ENCODE measurements at places on chromosomes 4 and X.

GRCh38 chr4:158722291-158722916 lies 792 bp downstream of the PPID start:
- DNase-seq, result peak; percentile 75

DNA sequence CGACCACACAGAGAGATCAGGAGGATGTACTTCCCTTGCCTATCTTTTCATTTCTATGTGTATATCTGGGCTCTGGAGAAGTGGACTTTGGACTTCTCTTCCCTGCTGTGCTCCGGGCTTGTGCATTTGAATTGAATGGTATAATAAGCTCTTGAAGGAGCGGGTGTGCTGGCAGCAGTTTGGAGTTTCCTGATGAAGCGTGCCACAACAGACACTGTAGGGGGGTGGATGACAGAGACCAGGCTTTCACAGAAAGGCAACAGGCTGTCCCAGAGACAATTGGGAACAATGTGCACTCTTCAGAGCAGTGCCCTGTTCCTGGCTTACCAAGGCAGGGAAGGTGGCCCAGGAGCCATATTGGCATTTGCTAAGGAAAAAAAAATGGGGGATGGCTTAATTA lies 170.1 kb downstream of the FRMPD4 start:
- DNase-seq, result no peak

DNA sequence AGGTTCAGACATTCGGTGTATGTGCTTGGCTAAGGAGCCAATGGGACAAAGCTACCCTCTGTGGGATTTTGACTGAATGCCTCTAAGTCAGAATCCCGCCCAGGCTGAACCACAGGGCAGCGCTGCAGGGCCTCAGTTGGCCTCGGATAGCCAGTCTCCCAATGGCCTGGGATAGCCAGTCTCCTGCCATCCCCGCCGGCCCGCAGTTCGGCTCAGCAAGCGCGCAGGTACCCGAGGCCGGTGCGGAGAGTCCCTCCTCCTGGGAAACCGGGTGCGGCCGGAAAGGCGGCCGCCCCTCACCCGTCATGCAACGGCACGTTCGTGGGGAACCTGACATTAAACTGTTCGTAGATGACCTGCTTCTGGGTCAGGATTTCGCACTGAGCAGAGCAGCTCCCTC lies 16.1 kb downstream of the PPEF2 start:
- no peak for DNase-seq

- DNase-seq, result no peak
Observed at GRCh38 chrX:139875841-139876240, 57.0 kb downstream of the ATP11C start.

GRCh38 chr4:93776386-93777080 lies 52.0 kb upstream of the ATOH1 start:
- DNase-seq, result peak; percentile 30

DNA sequence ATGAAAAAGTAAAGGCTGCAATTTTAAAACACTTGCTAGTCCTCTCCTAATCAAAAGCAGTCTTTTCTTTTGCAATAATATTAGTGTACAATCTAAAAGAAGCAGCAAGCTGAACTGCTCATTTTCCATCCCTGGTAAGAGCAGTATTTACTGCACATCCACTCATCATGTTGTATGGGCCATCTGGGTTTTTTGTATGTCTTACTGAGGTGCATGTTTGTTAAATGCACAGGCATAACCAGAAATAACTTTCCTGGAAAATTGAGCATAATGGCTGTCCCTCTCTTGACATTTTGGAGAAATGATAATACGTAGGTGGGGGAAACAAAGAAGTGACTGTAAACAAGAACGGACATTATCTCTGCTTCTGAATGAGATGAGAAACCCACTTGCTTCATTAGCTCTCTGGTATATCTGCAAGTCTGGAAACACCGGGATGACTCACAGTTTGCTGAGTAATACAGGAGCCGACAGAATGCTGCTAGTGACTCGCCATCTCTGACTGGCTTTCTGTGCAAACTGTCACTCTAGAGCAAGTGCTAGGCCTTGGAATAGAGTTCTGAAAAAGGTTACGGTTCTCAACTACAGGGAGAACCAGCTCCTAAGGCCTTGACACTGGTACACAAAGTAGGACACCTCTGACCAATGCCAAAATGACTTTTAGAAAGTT lies 85.7 kb upstream of the MTM1 start:
- DNase-seq, result peak; percentile 73

- no peak for DNase-seq
Observed at GRCh38 chrX:16957751-16958150, 11.3 kb downstream of the REPS2 start.

- peak; percentile 33 for DNase-seq
Observed at GRCh38 chr4:120869613-120870278, 52.8 kb downstream of the PRDM5 start.

DNA sequence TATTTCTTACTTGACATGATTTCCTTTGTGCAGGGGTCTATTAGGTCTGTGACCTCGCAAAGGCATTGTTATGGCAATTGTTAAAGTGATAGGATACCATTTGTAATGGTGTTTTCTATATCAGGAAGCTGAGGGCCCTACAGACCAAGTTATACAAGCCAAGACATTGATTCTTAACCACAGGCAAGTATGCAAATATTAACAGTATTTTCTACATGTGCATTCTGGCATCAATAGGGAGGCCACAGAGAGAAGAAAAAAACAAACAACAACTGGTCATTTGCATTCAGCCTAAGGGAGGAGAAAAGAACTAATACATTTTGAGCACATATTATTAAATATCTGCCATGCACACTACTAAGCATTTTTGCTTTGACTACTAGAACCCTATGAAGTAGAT lies 28.5 kb downstream of the GBA3 start:
- no peak for DNase-seq

- DNase-seq, result peak; percentile 61
Observed at GRCh38 chrX:10156199-10157031, at the start of gene CLCN4. CLCN4 (plus strand) TSS chrX:10156975; CDS start chrX:10185033, 28,058 bp downstream.

DNA sequence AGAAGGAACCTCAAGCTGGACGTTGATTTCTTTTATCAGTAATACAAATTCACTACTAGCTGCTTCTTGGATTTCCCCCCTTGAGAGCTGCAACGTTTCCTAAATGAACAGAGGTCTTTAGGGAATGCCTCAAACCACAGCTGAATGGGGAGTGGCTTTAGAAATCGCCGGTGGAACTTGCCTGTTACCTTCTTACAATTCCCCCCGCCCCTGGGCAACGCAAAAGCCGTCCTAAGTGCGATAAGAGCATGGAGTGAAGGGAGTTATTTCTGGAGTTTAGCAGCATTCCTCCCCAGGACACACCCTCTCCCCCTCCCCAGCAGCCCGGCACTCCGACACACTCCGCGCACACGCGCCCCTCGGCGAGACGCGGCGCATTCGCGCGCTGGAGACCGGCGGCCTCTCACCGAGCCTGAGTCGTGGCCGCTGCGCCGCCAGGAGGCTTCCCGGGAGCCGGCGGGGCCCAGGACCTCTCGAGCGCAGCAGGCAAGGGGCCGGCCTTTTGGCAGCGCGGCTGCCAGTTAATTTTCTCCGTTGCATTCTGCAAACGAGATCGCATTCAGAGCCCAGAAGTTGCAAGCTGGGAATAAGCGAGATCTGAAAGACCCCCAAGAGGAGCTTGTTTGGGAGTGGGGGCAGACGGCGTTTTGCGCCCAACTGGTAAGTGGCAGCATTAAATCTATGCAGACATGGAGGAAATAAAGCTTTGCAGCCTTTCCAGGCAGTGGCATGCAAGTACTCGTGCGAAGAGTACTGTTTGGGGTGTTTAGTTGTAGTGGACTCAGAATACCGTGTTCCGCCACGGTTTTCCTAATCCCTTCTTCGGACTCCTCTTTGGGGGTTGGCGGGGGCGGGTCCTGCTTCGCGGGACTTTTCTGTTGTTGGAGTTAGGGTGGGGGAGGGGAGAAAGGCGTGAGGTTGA lies 134.7 kb downstream of the PALLD start:
- DNase-seq, result peak; percentile 79

- no peak for DNase-seq
Observed at GRCh38 chr4:7622371-7622770, 187.6 kb upstream of the PSAPL1 start.

GRCh38 chr4:27078934-27079455 lies 218.4 kb downstream of the STIM2 start:
- no peak for DNase-seq

- no peak for DNase-seq
Observed at GRCh38 chrX:86237482-86237881, 89.2 kb downstream of the DACH2 start.

GRCh38 chr4:87716371-87717265 lies 66.5 kb downstream of the DMP1 start:
- DNase-seq, result no peak

- no peak for DNase-seq
Observed at GRCh38 chr4:82473621-82474164, 43.3 kb downstream of the ENOPH1 start.

DNA sequence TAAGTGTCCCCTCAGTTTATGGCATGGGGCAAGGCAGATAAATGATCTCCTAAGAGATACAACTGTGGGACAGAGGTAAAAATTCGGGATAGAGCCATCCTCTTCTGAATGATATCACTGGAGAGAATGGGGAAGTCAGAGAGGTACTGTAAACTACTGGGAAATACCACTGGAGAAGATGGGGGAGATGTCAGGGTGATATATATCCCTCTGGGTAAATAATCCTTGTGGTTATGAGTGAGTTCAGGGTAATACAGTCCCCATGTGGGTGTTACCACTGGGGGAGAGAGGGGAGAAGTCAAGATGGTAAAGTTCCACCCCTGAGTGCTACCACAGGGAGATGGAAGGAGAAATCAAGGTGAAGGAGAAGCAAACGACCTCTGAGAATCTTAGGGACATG lies 63.9 kb upstream of the ZNF81 start:
- DNase-seq, result no peak

- DNase-seq, result no peak
Observed at GRCh38 chrX:150616179-150616862, 47.9 kb downstream of the MTM1 start.

GRCh38 chrX:131894995-131895394 lies 128.1 kb upstream of the STK26 start:
- peak; percentile 26 for DNase-seq

GRCh38 chr4:164579270-164579942 lies 174.5 kb upstream of the SMIM31 start:
- no peak for DNase-seq

DNA sequence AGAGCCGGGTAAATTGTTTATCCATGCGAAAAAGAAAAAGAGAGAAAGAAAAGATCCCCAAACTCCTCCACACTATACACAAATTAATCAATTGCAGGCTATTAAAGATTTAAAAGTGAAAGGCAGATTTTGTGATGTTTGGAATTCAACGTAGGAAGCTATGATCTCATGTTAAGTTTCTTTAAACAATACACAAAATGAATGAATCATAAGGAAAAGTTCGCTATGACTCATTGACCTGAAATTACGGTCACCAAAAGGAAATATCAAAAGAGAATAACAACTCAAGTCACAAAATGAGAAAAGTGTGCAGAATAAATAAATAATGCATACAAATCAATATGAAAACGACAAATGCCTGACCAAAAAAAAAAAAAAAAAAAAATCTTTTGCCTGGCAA lies 28.6 kb downstream of the CLNK start:
- peak; percentile 76 for DNase-seq

- DNase-seq, result no peak
Observed at GRCh38 chrX:13471269-13471668, 98.1 kb upstream of the EGFL6 start.

DNA sequence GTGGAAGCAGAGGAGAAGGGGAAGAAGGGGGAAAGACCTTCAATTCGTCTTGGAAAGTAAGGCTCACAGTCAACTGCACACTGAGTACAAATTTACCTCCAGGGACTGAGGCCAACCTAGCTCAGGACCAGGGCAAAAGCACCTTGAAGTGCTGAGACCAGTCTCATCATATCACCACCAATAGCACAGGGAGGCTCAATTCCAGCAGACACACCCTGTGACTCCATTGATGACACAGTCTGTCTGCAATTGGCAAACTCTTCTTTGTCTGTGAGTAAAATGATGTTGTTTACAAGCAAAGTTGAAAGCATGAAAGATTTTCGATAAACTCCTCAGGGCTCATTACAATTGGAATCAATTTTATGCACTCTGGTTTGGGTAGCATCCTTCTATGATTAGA lies 32.3 kb downstream of the TRIML1 start:
- no peak for DNase-seq

DNA sequence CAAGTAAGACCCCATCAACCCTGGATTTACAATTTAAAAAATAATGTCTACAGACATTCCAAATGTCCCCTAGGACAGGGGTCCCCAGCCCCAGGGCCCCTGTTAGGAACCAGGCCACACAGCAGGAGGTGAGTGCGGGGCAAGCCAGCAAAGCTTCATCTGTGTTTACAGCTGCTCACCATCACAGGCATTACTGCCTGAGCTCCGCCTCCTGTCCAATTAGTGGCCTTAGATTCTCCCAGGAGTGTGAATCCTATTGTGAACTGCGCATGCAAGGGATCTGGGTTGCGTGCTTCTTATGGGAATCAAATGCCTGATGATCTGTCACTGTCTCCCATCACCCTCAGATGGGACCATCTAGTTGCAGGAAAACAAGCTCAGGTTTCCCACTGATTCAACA lies 146.1 kb downstream of the ATP10D start:
- DNase-seq, result no peak

DNA sequence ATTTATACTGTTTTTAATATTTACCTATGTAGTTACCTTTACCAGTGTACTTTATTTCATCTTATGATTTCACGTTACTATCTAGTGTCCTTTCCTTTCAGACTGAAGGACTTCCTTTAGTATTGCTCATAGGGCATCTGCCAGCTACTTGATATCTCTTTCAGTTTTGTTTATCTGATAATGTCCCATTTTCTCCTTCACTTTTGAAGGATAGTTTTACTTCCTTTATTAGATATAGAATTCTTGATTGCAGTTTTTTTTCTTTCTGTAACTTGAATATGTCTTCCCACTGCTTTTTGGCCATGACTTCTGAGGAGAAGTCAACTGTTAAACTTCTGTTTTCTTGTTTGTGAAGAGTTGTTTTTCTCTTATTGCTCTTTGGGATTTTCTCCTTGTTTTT lies 69.4 kb upstream of the MAGED1 start:
- DNase-seq, result no peak

GRCh38 chr4:53785996-53786395 lies 194.7 kb upstream of the LNX1 start:
- DNase-seq, result no peak

DNA sequence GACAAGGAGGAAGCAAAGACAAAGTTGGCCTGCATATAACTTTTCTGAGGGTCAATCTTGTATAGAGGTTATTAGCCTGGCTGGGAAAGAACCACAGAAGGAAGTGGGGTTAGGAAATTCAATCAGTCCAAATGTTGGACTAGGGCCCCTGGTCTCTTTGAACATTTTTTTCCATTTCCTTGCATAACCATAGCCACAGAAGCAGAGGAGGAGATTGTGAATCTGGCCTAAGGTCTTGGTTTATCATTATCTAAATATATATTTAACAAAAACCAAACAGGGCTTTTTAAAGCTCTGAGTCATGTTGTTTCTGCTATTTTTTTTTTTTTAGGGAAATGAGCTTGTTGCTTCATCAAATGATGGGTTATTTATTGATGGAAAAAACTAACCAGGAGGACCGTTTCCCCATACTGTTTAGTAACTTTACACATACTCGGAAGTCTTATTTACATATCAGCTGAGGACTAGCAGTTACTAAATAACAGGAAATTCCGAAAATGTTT lies 97.7 kb upstream of the ACSL4 start:
- peak; percentile 53 for DNase-seq

- no peak for DNase-seq
Observed at GRCh38 chr4:75370576-75370975, 143.6 kb downstream of the RCHY1 start.

GRCh38 chrX:73913580-73913979 lies 350.6 kb downstream of the CHIC1 start:
- DNase-seq, result no peak
